ENCODE measurements at places on chromosomes 7 and 10.

DNA sequence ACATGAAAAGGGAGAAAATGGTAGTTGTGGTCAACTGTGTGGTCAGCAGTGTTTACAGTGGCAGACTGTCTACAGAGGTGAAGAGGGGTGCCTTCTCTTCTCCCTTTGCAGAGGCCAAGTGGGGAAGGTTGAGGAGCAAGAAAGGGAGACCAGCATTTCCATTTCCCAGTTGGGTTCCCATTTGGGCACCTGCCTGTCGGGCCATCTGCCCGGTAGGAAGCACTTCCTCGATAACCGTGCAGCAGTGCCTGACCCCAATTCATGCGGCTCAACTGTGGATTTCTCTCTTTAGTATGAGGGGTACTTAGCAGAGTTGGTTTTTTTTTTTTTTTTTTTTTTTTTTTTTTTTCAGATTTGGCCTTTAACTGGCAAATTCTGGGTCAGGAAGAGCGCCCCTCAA, 127.0 kb downstream of the CCDC3 start:
- DNase-seq, result no peak

DNA sequence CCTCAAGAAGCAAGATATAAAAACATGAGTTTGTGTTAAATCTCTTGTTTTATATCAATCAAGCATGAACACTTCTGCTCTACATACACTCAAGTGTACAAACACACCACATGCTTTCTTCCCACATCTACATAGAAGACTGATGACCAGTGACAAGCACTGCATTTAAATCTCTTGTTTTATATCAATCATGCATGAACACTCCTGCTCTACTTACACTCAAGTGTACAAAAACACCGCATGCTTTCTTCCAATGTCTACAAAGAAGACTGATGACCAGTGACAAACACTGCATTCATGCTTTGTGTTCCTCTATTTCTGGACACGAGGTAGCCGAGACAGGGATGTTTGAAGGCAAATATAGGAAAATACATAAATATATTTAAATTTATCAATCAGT, 642.0 kb upstream of the PFKP start:
- DNase-seq, result no peak

GRCh38 chr7:12643644-12644043, 43.8 kb upstream of the ARL4A start:
- no peak for DNase-seq

GRCh38 chr7:139883814-139884213, 54.8 kb downstream of the TBXAS1 start:
- DNase-seq, result no peak

DNA sequence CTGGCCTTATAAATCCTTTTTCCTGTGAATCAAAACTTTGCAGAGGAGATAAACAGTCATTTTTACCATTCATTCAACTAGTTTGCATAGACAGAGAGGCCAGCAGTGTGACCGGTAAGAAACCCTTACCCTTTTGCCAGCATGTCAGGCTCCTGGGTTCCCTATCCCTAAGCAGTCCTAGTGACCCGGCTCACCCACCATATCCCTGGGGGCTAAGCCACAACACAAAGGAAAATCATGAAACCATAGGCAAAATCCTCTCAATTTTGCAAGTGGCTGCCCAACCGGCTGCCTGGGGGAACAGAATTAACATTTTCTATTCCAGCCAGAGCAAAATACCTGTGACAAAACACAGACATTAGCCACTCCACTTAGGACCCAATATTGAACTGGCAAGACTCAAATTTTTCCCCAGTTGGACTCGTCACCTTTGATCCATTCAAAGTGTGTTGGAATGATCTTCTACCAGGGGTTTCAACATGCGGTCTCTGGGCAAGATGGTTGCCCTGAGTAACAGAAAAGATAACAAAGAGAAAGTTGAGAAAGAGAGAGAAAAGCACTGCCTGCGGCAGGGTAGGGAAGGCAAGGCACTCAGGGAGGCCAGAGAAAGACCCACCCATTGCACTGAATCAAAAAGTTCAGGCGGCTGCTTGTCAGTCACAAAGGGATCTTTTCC, 174.8 kb upstream of the NAMPT start:
- DNase-seq, result no peak

DNA sequence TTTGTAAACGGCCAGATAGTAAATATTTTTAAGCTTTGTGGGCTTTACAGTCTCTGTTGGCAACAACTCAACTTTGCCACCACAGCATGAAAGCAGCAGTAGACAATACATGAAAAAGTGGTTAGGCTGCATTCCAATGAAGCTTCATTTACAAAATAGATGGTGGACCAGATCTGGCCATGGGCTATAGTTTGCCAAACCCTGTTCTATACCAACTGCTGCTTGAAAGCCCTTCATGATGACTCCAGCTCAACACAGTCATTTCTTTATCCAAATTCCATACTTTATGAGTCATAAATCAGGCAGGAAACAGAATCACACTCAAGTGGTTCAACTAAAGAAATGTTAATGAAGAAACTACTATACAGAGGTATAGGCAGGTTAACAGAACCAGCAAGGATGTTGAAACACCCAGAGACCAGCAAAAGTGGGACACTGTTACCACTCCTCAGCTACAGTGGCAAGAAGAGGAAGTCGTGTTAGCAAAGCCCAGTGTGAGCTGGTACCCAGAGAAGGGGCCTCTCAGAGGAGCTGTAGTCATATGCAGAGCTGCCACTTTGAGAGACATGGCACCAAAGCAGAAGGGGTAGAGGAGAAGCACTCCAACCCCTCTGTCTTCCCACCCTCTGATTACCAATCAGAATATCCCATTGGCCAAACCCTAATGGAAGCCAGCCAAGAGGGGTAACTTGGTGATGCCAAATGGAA, 72.5 kb downstream of the PRLHR start:
- peak; percentile 2 for DNase-seq

- no peak for DNase-seq
These were observed 65.3 kb upstream of the ZMIZ1 start for GRCh38 chr10:79003183-79004100.

DNA sequence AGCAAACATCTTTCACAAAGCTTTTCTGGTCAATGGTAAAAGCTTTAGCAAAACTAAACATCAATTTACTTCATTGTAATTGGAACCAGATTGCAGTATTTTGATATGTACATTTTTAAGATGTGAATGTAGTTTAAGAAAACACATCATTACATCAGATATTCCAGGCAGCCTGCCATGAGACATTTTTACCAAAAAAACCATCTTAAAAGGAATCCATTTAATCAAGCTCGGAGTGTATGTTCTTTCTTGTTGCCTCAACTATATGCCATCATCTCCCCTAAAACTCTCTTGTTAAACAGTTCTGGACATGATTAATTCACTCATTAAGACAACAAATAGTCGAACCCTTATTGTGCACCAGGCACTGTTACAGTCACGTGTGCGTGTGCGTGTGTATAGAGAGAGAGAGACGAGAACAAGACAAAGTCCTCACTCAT, 97.5 kb downstream of the UBE2H start:
- DNase-seq, result peak; percentile 63

DNA sequence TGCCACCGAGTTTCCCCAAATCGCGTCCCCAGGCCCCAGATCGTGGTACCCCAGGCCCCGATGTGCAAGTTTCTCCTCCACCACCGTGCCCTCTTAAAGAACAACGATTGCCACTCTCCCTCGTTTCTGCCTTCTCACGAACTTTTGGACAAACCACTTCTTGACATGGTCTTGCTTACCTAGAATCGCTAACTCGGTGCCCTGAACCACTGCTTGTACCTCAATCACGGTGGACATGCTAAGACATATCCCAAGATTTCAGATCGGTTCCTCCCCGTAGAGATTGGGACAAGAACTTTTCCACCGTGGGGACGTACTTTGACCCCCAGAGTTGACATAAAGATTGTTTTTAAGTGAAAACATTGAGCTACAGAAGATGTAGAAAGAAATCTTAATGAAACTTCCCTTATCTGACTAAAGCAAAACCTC, 477 bp upstream of the ZC3HAV1 start:
- DNase-seq, result no peak

- DNase-seq, result no peak
These were observed 248.1 kb downstream of the MTERF1 start for GRCh38 chr7:91632234-91632940.

GRCh38 chr7:70210200-70210935, 612.1 kb downstream of the AUTS2 start:
- no peak for DNase-seq

All from non-pigmented ciliary epithelial cell (primary cell).